Cerebellar cortex (tissue), 1 donor: ENCODE measurements at places on chromosomes 3 and 15.

DNA sequence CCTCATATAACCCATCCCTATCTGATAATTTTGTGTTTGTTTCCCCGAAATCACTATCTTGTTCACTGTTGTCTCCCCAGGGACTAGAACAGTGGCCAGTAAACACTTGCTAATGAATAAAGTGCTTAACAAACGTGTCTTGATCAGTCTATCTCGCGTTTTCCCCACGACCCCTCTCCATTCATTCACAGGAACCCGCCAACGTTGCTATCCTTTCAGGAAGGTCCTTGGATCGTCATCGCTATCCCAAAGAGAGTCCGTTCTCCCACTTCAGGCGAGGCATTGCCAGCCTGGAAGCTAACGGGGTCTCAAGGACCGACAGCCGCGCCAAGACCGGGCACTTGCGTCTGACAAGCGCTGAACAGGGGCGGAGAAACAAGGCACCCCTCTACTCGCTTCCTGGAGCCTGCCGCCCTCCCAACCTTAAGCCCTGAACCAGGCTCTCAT lies 344 bp downstream of the LINS1 start:
- DNase-seq = no peak

DNA sequence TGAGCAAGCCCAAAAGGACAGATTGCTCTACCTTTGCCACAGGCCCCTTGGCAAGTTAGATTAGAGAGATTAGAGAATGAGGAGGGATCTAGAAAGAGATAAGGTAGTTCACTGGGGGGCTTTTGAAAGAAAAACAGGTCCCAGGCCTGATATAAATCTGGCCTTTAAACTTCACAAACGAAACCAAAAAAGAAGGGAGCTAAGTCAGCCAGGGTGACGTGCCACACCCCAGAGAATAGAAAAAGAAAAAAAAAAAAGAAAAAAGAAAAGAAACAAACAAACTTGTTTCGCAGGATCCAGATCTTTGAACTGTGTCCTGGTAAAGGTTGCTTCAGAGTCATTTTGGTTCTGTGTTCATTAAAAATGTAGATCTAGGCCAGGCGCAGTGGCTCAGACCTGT lies 3.6 kb downstream of the KAT2B start:
- DNase-seq = no peak

- no peak for DNase-seq
Observed at GRCh38 chr3:88147261-88147660, 2.5 kb upstream of the C3orf38 start.

- DNase-seq = peak; percentile 86
Observed at GRCh38 chr3:159852821-159853505, 135.7 kb upstream of the IL12A start.

- no peak for DNase-seq
Observed at GRCh38 chr15:100168787-100169186, 173.0 kb downstream of the ADAMTS17 start.

GRCh38 chr3:83002869-83003445 lies 1241.5 kb upstream of the GBE1 start:
- no peak for DNase-seq

DNA sequence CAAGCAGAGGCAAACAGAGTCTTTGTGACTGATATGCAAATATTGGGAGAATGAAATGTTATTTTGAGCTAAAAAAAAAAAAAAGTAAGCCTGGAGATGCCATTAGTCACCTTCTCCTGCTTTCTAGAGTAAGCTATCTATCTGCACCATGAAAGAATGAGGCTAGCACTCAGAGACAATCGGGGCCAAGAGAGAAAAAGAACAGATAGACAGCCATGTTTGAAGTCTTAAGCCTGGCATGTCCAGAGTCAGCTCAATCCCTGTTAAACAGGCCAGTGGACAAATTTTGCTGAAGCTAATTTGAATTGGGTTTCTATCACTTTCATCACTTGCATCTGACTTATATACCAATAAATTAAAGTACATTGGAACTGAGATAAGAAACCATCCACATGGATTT lies 204.4 kb downstream of the SLC9A9 start:
- no peak for DNase-seq
